ENCODE measurements at places on chromosomes 6 and 20. TPM values are rescaled to one million over a fixed set of nuclear protein-coding genes. Genes with fewer than 3 reads are reported as not detected.

Gene ULBP1
- 1.6 TPM for polyA plus RNA-seq

Gene DEFB132
- polyA plus RNA-seq, result not detected

Gene SEMG2
- not detected for polyA plus RNA-seq

DNA sequence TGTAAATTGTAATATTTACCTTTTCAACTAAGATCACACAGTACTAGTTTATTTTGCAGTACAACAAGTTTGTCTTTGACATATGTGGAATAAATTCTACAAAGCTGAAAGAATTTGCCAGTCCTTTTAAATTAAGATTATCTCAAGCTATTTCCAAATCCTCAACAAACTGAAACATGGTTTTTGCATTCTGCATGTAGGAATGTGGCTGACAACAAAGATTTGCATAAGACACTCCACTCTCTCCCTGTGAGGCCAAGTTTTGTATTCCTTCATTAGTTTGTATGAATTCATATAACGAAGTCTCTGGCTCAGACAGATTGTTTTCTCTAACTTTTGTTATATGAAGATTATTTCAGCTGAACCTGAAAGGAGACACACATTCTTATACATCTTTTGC is 124.1 kb upstream of the THEMIS start:
- no peak for DNase-seq
